ENCODE measurements at places on chromosomes 3 and 15.

DNA sequence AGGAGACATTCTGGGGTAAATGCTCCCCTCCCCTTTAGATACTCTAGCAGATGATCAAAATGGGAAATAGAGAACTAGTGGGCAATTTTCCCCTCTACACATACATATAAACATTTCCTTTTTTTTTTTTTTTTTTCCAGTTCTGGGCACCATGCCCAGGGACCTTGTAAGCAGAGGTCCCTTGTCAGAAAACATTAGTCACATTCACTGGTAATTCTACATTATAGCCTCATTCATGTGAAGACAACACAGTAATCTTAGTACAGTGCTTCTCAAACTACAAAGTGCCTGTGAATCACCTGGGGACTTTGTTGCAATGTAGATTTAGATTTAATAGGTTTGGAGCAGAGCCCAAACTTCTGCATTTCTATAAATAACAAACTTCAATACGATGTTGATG, 60.1 kb upstream of the ACTC1 start:
- no peak for DNase-seq

GRCh38 chr3:13199006-13199776, 126.0 kb upstream of the IQSEC1 start:
- no peak for DNase-seq

DNA sequence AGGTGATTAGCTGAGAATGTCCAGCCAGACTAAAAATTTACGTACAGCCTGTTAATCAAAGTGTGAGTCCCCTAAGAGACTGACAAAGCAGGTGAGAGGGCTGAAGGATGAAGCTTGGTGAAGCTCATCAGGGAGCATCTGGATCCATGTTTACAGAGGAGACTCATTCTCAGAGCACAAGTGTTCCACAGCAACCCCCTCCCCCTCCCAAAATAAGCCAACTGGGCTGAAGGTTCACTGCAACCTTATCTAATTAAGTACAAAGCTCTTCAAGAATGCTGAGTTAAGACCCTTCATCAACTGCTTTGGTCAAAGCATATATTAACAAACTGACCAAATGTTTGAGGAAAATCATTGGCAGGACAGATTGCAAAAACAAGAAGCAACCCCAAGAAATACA, 262.6 kb upstream of the ZNF385D start:
- no peak for DNase-seq

- DNase-seq = no peak
Measured at GRCh38 chr15:94671858-94672532, 440.6 kb downstream of the MCTP2 start.

DNA sequence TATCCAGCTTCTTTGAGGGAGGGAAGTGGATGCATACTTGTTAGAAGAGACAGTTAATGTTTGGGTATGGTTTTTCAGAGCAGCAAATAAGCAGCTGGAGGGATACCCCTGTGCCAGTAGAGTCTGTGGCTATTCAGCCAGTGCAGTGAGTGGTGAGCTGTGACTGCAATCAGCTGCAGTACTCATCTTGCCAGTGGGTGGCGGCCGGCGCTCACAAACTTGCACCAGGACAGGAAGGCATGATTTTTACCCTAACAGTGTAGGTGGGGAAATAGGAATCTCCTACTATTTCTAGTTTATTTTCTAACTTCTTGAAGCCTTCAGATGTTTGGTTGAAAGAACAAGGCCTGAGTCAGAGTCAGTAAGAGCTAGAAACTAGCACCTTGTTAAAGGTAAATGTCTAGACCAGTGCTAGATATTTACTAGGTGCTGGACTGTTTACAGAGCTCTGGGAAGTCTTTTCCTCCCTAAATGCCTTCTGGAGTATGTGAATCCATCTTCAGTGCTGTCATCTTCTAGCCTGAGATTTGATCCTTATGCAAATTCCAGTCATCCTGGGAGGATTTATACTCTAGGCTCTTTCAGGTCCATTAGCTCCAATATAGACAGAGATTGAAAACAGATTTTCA, 23.6 kb downstream of the TIMP4 start:
- DNase-seq = no peak

DNA sequence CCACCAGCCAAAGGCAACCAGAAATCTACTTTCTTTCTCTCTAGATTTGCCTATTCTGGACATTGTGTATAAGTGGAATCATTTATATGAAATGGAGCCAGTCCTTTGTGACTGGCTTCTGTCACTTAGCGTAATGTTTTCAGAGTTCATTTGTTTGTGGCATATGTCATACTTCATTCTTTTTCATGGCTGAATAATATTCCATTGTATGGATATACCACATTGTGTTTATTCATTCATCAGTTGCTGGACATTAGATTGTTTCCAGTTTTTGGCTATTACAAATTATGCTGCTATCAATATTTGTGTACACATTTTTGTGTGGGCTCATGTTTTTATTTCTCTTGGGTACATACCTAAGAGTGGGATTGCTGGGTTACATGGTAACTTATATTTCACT, 139.2 kb upstream of the CTDSPL start:
- DNase-seq = no peak

GRCh38 chr3:14922863-14923262, 24.5 kb upstream of the NR2C2 start:
- DNase-seq = no peak

GRCh38 chr3:23704298-23704697, 101.5 kb upstream of the UBE2E1 start:
- no peak for DNase-seq

DNA sequence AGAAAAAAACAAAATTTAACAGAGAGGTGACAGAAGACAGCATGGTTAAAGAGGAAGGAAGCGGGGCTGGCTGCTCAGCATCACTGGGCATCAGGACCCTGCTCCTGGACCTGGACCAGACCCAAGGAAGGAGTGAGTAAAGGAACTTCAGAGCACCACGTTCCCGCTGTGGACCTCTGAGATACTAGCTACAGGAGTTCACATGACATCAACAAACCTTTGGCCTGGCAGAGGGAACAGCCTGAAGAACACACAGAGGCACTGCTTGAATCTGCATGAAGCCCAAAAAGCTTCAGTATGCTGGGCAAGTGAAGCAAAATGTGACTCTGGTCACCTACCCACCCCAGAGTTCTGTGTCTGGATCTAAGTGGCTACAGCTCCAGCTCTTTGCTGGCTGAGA, 38.1 kb downstream of the SLC2A2 start:
- no peak for DNase-seq

DNA sequence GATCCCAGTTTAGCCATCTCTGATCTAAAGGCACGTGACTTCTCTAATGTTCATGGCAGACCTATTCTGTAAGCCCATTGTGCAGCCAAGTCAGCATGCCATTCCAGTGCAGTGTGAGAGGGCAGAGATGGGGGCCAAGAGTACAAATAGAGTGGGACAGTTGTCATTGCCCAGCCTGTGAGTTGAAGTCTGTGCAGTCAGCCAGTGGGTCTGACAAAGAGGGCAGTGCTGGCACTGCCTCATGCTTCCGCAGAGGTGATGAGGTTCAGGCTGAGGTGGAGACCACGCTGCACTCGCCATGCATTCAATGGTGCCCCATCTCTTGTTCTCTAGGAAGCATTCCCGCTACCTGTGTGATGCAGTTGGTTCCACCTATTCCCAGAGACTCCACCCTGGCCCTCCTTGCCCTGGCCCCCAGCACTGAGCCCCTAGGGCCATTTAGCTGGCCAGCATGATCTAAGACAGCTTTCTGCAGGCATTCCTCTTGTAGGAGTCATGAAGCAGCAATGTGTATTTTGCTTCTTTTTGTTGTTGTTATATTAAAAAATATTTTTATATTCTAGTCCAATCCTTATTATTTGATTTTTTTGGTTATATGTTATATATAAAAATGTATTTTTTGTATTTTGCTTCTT, 3.7 kb downstream of the MRAS start:
- DNase-seq = no peak

GRCh38 chr15:85125056-85125661, 143.5 kb downstream of the PDE8A start:
- no peak for DNase-seq

DNA sequence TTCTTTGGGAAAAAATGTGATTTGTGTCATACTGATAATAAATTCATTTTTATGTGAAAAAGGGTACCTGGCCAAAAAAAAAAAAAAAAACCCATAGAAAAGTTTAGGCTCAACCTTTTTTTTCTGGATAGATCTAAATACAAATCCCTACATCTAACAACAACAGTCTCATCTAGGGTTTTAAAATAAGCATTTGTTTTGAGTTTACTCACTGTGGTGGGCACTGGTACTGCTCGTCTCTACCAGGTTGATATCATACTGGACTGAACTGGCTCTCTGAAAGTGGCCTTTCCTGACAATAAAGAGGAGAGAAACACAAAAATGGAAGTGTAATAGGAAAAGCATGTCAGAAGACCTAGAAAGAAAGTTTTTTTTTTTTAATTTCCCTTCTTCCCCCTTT, 52.0 kb downstream of the FBXO22 start:
- no peak for DNase-seq

DNA sequence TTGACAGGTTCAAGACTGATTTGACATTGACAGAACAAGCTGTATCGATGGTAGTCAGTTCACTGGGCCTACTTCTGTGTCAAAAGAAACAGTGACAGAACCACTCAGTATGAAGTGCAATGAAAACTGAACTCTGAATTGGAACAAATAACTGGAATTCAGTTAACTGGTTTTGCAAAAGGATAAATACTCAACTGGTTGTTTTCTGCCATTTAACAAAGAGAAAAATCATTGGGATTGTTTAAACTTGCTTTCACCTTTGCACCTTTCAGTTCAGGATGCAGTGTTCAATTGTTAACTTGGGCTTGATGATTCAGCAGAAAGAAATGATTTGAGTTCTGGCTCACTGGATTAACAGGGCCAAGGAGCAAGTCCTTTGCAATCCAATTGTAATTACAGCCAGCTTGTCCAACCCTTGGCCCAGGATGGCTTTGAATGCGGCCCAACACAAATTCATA, 4.9 kb downstream of the BTD start:
- DNase-seq = no peak

DNA sequence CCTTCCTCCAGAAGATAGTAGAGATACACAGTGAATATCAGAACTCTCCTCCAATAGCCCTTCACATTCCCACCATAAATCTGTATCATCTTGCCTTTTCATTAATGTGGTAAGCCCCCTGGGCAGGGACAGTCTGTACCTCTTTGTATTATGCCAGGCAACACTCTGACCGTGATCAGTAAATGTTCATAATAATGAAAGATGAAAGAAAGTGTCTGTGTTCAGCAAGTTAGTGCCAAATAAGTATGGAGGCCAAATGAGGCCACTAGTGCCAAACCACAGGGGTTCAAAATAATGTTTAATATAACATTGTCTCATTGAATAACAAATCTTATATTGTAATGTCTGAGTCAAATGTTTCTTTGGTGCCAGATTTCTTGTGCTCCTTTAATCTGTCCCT, 104.3 kb downstream of the CMSS1 start:
- DNase-seq = no peak

GRCh38 chr3:119098619-119099222, 47.2 kb upstream of the TEX55 start:
- DNase-seq = no peak

DNA sequence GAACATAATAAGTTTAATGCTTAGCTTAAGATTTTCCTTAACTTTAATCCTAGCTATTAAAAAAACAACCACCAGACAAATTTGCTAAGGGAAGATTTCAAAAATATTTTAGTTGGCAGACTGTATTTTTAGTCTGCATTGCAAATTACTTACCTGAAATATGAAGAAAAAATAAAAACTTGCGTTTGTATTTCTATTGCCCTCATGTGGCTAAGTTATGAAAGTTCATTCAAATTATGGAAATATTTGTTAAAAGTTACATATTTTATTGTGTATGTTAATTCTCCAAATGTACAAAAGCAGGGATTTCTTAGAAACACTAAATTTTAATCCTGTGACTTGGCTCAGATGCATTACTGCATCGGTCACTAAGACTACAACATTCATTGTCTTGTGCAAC, 15.0 kb downstream of the GTF2A2 start:
- no peak for DNase-seq

DNA sequence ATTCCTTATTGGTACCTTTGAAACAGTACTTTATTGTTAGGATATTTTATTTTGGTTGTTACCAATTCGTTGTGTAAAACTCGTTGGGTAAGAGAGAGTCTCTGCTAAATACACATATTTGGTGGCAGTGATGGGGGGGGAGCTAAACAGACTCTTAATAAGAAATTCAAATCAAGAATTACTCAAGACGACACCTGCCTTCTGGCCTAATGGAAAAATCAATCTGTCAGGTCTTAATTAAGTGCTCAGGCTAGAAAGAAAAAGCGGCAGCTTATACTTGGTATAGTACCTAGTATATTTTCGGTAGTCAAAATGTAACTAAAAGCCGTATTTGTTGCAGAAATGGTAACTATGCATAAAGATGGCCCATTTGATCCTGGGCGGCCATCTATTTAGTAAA, 18.2 kb downstream of the FOXP1 start:
- DNase-seq = no peak

DNA sequence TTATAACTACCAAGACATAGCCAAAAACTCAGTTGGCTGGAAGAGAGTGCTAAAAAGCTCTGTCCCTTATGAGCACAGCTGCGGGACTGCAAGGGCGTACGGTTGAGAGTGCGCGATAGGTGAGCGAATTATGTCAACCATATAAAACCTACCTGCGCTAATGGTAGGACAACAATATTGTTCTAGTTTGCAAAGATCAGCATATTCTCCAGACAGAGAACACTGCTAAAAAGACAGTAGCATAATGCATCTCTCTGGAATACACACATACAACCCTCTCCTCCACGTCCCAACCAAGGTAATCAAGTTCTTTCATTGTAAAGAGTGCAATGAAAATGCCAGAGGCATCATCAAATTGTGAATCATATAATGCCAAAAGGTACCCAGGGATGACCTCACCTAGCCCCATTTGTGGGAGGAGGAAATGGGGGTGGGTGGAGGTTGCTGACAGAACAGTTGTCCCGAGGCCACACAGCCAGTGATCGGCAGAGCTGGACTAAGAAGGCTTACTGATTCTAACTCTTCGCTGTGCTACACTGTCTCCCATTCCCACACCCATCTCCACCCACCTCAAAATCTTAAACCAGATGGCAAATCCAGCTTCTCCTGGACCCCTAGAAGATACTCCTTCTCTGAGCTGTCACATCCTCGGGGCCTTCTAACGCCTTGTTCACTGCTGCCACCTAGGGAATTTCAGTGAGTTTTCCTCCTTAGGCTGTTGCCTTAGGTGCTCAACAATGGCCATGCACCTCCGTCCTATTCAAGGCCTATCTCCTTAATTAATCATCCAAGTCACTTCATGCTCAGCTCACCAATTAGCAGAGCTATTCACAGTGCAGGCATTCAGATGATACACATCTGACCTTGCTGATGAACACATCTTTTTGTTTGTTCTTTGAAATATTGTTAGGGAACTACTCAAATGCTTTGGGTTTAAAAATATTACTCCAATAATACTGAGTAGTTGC, 60.7 kb downstream of the RPL22L1 start:
- no peak for DNase-seq

GRCh38 chr15:46088486-46089445, 453.9 kb downstream of the SQOR start:
- DNase-seq = no peak
